ENCODE measurements at places on chromosomes 16 and 17.

DNA sequence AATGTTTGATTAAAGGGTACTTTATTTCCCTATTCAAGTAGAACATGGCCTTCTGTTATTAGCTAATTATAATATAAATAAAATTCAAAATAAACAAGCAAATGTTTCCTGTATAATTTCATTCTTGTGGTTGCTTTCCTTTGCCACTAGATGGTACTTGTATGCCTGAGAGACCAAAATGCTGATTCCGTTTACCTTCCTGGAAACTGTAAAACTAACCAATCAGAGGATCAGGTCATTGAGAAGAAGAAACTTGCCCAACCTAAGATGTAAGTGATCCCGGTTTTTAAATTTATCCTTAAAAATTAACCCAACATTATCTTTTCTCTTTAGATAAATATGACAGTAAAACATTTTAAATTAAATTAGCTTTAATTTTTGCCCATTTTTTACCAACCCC is 8.1 kb upstream of the ABCA5 start:
- DNase-seq, result no peak

GRCh38 chr17:38697061-38697820 is 7.8 kb upstream of the MLLT6 start:
- DNase-seq, result no peak

DNA sequence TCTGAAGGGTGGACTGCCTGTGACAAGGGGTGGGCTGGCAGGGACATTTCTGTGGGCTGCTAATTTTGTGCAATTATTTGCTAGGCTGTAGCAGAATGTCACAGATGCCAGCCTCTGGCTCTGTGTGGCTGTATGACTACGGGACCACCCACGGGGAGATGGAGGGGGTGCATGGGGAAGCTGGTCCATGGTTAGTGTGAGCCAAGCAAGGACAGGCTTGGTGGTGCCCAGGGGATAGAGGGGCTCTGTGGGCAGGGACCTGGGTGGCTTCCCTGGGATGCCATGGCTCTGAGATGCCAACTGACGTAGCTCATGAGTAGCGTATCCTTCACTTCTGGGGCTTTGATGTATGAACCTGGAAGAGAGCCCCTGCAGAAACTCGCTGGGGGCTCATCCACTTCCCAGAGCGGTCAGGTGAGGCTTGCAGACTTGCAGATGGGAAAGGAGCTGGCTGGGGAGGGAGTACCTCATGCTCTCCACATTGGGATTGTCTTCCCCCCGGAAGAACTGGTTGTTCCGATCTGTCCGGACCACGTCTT is 87.2 kb downstream of the TBC1D16 start:
- no peak for DNase-seq

GRCh38 chr17:76855105-76855504 is 13.1 kb upstream of the MGAT5B start:
- no peak for DNase-seq

- peak; percentile 20 for DNase-seq
Observed at GRCh38 chr17:28193241-28193640, 125.8 kb upstream of the TMEM97 start.

GRCh38 chr16:85612191-85612800 is 826 bp upstream of the GSE1 start:
- peak; percentile 63 for DNase-seq

DNA sequence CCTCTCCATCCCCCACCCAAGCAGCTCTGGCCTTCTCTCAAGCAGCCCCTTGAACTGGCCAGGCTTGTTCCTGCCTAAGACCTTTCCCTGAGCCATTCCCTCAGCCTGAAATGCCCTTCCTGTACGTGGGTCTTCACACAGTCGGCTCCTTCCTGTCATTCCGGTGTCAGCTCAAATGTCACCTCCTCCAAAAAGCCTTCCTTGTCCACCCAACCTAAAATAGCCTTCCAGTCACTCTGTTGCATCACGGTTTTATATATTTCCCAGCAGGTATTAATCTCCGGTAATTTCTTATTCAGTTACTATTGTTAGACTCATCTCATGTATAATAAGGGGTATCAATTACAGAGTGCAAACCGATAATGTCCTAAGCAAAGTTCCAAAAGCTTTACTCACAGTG is 51.8 kb downstream of the C17orf67 start:
- no peak for DNase-seq

DNA sequence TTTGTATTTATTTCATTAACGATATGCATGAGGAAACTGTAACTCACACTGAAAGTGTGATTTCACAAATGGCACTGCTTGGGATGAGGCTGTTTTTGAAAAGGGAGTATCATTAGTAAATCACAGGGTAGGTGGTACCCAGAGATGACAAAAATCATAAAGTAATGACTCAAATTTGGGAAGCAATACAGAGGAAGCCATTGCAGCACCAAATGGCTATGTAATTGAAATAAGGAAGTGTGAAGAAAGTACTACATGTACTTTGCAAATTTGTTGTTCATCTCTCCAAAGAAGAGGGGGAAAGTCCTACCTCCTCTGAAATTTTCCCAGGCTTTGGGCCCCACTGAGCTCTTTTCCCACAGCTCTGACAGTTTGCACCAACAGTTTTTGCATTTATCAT is 12.3 kb upstream of the ABCC12 start:
- no peak for DNase-seq

GRCh38 chr16:57846078-57846697 is 43.9 kb upstream of the KIFC3 start:
- no peak for DNase-seq

- DNase-seq, result no peak
Observed at GRCh38 chr17:45809499-45809898, 25.4 kb downstream of the CRHR1 start.

GRCh38 chr17:73875346-73875745 is 231.1 kb upstream of the SDK2 start:
- no peak for DNase-seq

DNA sequence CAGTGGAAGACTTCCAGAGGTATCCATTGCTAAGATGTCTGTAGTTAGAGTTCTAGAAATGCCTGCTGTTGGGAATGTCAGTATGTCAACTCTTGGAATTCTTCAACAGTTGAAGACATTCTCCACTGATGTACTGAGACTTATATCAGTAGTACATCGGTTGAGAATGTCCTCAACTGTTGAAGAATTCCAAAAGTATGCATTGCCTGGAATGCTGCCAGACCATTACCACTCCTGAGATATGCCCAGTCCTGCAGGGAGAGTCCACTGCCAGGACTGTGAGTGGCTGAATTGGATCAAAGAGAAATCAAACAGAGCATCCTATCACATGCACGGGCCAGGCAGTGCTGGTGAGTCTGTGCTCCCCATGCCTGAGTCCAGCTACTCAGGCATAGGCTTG is 42.0 kb downstream of the IL21R start:
- DNase-seq, result no peak

DNA sequence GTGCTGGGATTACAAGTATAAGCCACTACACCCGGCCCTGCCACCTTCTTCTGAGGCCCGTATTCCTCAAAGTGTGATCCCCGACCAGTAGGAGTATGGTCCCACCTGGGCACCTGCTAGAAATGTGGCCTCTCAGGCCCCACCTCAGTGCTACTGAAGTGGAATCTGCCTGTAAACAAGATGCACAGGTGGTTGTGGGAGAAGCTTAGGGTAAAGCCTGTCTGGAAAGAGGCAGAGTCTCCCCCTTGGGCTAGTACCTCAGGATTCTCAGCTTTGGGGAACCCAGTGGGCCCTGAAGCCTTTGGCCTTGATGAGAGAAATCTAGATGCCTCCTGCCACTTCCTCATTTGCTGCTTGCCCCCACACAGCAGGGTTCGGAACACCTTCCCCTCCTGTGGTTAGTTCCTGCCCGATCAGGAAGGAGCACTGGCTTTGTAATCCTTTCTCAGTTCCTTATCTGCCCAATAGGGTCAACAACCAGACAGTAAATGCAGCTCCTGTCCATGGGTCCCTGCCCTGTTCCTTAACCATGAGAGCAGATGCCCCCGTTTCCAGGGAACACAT is 25.2 kb downstream of the TK2 start:
- DNase-seq, result no peak

DNA sequence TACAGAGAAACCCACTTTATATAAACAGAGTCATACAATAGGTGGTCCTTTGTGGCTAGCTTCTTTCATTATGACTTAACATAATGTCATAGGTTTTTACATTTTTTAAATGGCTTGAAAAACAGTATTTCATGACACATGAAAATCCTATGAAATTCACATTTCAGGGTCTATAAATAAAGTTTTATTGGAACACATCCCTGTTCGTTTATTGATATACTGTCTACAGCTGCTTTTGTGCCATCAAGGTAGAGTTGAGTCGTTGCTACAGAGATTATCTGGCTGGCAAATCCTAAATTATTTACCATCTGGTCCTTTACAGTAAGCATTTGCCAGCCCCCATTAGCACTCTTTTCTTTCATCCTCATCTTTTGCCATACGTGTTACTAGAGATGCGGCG is 2.3 kb downstream of the VPS4A start:
- DNase-seq, result no peak

- no peak for DNase-seq
Observed at GRCh38 chr16:20942256-20942655, 41.7 kb downstream of the LYRM1 start.

- no peak for DNase-seq
Observed at GRCh38 chr16:58507195-58507962, 7.4 kb downstream of the NDRG4 start.

GRCh38 chr17:82862737-82863382 is 23.0 kb upstream of the ZNF750 start:
- DNase-seq, result no peak

- DNase-seq, result no peak
Observed at GRCh38 chr17:72204742-72205141, 83.9 kb downstream of the SOX9 start.

DNA sequence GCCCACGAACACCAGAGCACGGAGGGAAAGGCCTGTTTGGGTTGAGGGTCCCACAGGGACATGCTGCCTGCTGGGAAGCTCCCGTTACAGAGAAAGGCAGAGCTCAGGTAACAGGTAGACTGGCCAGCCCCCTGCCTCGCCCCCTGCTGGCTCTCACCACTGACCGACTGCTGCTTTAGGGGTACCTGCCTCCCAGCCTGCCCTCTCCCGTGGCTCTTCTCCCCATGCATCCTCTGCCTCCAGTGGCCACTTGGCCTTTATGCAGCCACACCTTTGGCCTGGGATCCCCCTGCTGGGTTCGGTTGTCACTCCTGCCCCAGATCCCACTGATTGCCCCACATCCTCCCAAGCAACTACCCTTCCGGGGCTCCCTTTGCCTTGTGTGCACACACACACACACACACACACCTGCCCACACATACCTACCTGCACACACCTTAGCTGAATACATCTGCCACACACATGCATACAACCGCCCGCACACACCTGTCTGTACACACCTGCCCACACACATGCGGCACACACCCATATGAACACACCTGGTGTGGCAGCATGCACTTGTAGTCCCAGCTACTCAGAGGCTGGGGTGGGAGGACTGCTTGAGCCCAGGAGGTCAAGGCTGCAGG is 7.1 kb downstream of the MCRIP1 start:
- no peak for DNase-seq

DNA sequence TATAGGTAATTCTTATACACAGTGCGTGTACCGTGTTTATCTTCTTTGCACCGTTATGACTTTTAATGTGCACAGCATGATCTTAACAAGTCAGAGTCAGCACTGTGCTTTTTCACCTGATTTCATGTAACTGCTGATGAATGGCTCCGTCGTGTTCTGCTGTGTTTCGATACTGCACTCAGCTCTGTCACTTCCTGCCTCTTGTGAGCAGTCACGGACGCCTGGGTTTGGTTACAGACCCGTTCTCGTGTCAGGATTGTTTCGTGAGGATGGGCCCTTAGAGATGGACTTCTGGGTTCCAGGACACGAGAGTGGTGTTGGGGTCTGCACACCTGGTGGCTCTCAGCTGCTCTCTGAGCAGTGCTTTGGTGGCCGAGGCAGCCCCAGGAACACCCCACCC is 24.6 kb downstream of the TBCD start:
- DNase-seq, result no peak

- no peak for DNase-seq
Observed at GRCh38 chr17:48477221-48477620, 47.2 kb upstream of the SKAP1 start.

GRCh38 chr17:43219746-43220380 is 8.2 kb downstream of the TMEM106A start:
- DNase-seq, result no peak

DNA sequence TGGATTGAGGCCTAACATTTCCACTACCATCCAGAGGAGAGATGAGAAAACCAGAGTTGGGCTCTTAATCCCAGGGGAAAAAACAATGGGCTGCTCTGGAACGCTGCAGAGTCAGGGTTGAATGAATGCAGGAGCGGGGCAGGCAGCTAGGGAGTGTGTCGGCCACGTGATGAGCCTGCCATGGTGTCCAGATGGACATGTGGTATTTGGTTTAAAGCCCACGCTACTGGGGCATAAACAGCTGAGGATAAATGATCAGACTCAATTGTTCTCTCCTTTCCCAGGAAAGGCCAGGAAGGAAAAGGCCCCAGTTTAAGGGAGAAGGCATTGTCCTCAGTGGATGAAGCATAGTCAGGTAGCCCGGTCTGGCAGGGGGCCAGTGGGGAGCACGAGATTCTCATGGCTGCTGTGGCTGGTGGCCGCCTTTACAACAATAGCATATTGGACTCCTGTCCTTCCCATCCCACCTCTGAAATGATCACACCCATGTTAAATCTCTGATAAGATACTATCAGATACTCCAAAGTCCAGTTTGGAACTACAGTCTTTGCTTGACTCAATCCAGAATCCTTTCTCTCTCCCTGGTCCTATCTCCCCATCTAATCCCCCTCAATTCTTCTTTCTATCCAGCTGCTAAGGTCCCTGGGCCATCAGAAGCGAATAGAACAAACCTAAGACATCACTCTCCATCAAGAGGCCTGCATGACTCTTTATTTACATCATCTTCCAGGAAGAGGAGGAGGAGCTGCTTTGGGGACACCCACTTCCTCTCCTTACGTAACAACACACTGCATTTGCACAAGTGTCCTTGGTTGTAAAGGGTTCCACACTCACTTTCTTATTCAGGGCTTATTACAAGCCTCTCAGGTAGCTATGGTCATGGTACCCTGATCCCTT is 20.4 kb downstream of the CA4 start:
- DNase-seq, result no peak

GRCh38 chr16:67883872-67884261 is 818 bp upstream of the NRN1L start:
- peak; percentile 59 for DNase-seq

- no peak for DNase-seq
Observed at GRCh38 chr17:75894049-75894733, 2.6 kb downstream of the TRIM65 start.

- DNase-seq, result peak; percentile 84
Observed at GRCh38 chr17:385178-385835, 32.7 kb upstream of the RPH3AL start.

GRCh38 chr17:47736501-47737495 is 3.8 kb downstream of the TBX21 start:
- no peak for DNase-seq

DNA sequence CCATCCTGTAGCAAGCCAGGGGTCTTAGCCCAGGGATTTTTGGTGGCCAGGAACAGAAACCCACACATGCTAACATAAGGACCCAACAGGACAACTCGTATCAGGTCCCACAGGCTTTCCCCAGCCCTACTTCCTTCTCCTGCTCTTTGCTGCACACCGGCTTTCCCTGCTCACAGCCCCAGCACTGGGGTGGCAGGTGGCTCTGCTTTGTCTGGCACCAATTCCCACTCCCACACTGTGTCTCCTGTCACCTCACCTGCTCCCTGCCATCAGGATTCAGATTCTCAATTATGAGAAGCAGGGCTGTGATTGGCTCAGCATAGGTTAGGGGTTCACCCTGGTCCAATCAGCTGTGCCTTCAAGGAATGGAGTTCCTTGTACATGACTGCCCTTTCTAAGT is 94.1 kb downstream of the TMEM132E start:
- no peak for DNase-seq

Data from right hindlimb (tissue), 1 donor.